Activated CD8-positive, alpha-beta memory T cell treated with anti-CD3 and anti-CD28 coated beads, Interleukin-2, amount 50 U/mL, for 4 hours (primary cell): ENCODE measurements at places on chromosomes 11 and 22.

- no peak for DNase-seq
Observed at GRCh38 chr11:85912414-85912813, 57.2 kb downstream of the CCDC83 start.

DNA sequence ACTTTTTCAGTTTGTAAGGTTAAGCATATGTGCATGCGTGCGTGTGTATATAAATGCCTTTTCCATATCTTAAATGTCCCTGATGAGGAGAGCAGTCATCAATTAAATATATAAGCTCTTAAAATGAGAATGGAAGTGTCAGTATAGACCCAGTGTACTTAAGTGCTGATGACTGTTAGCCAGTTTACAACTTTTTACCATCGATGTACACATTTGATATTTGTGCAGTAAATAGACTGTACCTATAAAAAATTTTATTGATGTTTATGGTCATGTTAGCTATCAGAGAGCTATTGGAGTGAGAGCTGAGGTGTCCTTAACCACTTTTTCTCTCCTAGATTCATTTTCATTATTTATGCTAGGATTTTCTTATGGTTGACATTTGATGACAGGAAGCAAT lies 45.4 kb downstream of the TRAF6 start:
- no peak for DNase-seq

DNA sequence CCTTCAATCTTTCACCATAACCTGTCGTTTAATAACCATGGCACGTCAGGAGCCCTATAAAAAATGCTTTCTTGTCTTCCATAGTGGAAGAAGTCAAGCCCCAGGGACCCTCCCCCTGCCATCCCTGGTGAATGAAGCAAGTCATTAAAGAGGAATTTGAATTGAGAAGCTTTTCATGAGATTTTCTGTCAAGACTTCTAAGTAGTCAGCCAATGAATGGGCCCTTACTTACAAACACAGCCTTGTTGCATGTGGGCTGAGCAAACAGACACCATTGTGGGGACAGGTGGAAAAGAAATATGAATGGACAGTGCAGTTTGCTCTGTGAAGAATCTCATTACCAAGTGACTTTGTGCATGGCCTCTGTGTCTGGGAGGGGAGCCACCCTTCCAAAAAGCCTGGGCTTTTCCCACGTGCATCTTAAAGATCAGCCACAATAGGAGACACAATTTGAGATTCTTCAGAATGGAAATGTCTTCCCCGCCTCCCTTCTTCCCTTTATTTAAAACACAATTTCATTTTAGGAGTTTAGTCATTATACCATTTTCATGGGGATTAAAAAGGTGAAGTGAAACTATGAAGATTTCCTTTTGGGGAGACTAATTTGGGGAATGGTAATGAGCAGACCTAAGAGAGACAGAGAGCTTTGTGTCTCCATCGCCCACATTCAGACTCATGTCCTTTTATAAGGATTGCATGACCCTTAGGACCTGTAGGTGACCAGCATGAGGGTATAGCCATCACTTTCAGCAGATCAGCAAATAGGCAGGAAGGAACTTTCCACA lies 152.0 kb downstream of the LRRC4C start:
- DNase-seq = no peak

DNA sequence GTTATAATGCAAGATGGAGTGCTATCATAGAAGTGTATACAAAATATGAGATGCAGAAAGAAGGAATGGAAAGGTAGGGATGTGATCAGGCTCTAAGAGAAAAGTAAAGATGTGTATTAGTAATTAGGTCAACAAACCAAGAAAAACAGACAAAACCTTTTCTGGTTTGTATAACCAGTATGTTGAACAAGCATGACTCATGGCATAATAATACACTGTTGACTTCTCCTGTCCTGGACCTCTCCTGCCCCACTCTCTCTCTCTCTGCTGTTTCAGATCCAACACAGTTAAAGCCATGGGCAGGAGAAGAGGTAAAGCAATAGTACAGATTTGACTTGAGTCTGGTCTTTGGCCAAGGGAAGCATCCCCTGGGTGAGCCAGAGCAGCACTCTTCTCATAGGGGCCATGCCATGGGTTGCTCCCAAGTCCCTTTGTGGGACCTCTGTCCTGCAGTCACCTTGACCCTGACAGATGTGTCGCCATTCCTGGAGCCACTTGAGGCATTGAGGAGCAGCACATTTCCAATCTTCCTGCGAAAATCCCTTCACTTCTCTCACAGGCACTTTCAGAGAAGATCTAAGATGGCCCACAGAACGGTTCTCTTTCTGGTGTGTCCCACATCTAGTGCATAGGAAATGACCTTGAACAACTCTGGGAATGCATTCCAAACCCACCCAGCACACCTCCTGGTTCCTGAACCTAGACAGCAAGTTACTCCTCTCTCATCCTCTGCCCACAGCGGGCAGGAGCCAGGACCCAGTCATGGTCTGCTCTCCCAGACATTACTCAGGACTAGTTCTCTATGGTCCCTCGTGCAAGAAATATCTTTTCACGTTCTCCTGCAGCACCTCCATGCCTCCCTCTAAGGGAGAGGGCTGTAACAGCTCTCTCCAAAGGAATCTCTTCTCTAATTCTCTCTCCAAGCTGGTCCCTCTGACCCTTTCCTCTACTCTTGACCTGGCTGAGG lies 58.2 kb upstream of the PRSS23 start:
- no peak for DNase-seq

DNA sequence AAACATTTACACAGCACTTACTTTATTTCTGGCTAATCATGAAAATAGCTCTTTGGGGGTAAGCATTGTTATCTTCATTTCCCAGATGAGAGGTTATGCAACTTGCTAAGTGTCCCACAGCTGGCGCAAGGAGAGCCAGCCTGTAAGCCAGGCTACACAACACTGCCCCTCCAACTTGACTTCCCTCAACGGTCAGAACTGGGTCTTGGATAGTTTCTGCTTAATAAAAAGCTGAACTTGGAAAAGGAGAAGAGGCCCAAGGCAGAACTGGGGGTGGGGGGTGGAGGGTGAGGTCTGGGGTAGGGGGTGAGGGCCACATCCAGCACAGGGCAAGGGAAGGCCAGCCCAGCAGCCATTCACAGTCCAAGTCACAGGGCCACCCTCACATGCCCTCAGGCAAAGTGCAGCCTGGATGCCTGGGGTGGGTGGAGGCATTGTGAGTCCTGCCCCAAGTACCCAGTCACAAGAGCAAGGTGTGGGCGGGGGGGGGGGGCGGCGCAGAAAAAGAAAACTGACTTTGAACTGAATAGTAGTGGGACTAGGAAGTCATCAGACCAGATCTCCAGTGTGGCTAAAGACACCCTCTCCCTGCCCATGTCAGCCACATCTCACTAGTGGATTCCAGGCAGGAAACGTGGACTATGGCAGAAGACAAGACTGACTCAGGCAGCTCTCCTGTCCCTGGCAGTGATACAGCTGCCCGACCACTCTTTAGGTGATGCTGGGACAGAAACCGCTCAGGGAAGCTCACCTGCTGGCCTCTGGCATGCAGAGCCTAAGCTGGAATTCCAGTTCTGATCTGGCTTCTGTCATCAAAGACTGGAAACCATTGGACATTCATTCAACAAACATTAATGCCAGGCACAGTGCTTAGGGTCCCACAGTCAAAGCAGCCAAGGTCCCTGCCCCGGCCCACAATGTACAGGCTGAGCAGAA lies 52.4 kb downstream of the PACSIN2 start:
- DNase-seq = no peak

- no peak for DNase-seq
Observed at GRCh38 chr11:111335549-111335948, 37.2 kb downstream of the POU2AF3 start.

DNA sequence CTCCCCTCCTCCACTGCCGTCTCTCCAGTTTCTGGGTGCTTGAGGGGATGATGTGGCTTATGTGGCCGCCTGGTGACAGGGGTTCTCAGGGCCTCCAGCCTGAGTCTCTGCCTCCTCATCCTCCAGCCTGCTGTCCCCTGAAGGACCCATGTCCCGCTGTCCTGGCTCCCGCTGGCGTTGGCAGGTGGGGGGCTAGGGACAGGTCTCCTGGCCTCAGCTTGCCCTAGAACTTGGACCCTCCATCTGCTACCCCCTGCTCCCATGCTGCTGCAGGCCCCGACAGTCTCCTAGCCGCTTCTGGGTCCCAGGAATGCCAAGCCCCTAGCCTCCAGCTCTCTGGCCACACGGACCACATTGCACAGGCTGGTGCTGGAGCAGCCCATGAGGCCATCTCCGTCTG lies 13.9 kb upstream of the CELSR1 start:
- no peak for DNase-seq

DNA sequence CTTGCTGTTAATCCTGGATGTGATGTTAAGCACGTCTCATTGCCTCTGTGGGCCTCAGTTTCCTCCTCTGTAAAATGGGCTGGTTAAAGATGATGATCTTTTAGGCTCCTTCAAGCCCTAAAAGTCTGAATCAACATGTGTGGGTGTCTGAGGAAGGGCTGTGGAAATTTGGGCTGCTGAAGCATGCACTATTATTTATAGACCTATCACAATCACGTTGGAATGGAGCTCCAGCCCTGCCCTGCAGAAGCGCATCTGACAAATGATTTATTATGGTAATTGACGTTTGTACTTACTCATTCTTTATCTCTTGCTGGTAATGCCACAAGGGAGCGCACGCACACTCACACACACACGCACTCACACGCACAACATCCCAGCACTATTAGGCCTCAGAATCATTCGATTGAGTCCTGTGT lies 20.4 kb downstream of the P2RX3 start:
- no peak for DNase-seq

- DNase-seq = no peak
Observed at GRCh38 chr22:19981961-19982920, 34.4 kb downstream of the ARVCF start.

DNA sequence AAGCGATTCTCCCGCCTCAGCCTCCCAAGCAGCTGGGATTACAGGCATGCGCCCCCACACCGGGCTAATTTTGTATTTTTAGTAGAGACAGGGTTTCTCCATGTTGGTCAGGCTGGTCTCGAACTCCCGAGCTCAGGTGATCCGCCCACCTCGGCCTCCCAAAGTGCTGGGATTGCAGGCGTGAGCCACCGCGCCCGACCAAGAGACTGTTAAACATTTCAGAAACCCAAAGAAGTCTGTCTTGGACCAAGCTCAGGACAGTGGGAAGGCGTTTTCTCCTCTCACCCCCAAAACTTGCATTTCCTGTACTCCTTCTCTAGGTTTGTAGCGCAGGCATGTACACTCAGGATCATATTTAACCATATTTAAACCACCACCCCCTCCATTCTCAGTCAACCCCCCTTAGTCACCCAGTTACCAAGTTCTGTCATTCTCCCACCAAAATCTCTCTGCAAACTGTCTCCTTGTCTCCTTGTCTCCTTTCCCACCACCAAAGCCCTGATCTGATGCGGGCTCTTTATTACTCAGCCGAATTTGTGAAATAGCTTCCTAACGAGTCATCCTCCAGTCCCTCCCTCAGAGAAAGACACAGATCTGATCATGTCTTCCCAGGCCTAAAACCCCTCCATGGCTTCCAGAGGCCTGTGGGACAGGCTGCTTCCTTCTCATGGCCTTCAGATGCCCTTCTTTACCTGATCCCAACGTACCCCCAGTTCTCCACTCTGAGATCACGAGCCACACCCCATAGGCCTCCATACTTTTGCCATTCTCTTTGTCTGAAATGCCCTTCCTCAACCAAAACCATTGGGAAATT lies 29.0 kb upstream of the CREB3L1 start:
- DNase-seq = no peak

DNA sequence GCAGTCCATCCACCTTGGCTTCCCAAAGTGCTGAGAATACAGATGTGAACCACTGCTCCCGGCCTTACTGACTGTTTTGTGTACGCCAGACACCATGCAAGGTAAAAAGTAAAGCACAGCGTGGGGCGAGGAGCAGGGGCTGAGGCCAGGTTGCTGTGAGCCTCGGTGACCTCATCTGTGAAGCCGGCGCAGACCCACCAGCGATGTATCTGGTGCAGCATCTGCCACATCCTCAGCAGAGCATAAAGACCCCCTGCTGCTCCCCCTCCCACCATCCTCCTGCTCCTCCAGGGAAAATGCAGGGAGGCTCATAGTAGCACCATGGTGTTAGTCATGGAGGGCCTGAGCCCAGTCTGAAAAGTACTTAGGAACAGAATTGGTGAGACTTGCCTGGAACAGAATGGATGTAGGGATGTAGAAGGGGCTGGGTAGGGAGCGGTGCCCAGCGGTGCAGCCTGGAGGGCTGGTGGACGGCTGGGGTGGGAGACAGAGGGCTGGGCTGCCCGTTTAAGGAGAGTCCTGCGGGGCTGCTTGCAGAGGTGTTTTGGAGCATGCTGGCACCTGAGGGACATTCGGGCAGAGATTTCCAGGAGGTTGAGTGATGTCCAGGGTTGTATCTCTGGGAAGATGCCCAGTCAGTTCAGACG lies 462.4 kb downstream of the BRD1 start:
- no peak for DNase-seq

GRCh38 chr11:34480314-34480713 lies 33.3 kb downstream of the ELF5 start:
- no peak for DNase-seq

DNA sequence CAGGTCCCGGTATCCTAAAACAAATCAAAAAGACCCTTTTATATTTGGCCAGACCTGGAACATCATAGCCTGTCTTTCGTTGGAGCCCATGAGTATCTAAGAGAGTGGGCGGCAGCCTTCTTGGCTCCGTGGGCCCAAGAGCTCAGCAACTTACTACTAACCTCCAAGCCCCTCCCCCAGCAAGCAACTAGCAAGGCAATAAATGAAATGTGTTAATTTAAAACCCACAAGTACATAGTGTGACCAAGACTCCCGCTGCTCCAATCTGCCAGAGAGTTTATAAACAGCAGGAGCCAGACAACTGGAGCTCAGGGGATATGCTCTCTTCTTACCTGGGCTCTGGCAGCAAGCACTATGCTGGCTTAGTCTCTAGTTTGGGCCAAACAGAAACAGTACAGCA lies 40.8 kb upstream of the CYP2D6 start:
- DNase-seq = no peak

DNA sequence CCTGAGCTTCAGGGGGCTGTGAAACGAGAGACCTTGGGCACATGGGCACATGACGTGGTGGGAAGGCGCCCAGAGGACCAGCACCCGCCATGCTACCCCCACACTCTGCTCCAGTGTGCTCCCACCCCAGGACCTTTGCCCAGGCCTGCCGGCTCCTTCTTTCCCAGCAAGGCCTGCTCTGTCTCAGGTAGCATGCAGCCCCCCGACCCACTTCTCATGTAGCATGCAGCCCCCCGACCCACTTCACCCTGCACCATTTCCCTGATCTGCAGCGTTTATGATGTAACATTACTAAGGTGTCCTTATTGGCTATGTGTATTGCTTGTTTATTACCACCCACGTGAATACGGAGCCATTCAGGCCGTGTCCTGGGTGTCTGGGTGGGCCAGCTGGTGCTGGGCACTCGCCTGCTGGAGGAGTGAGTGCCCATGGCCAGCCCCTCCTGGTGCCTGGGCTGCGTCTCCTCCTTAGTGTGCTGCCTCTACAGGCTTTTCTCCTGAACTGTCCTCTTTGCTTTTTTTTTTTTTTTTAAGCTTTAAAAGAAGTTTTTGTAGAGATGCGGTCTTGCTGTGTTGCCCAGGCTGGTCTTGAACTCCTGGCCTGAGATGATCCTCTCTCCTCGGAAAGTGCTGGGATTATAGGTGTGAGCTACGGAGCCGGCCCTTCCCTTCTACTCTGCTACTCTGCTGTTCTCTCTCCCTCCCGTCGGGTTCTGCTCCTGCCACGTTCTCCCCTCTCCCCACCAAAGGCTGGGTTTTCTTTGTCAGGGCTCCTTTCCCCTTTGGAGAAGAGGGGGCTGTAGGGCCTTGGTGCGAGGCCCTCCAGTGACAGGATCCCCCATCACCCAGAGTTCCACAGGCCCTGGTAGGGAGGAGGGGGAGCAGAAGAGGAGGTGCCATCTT lies 29.4 kb downstream of the LRP5 start:
- no peak for DNase-seq
